NT2/D1 (cell line): ENCODE measurements at places on chromosomes 6 and 20.

- no peak for DNase-seq
These were observed 26.1 kb downstream of the PTPN1 start for GRCh38 chr20:50536333-50536732.

DNA sequence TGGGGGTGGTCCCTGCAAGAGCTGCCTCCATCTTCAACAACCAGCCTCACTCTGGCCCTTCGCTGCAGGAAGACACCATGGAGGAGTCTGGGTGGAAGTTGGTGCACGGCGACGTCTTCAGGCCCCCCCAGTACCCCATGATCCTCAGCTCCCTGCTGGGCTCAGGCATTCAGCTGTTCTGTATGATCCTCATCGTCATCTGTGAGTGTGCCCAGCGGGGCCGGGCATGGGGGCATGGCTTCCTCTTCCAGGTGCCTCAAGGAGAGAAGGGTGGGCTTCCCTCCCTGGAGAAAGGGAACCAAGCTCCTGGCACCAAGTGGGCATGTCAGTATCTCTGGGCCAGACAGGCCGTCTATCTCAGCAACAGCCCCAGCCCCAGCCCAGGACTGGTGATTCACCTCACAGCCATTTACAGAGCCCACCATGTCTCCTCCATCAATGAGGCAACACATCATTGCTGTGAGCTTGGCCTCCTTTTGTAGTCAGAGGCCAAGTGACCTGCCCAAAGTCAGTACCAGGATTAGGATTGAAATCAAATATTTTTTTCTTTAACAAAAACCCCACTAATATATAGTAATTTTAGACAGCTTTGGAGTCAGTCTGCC lies 40.2 kb downstream of the TM9SF4 start:
- DNase-seq = no peak

DNA sequence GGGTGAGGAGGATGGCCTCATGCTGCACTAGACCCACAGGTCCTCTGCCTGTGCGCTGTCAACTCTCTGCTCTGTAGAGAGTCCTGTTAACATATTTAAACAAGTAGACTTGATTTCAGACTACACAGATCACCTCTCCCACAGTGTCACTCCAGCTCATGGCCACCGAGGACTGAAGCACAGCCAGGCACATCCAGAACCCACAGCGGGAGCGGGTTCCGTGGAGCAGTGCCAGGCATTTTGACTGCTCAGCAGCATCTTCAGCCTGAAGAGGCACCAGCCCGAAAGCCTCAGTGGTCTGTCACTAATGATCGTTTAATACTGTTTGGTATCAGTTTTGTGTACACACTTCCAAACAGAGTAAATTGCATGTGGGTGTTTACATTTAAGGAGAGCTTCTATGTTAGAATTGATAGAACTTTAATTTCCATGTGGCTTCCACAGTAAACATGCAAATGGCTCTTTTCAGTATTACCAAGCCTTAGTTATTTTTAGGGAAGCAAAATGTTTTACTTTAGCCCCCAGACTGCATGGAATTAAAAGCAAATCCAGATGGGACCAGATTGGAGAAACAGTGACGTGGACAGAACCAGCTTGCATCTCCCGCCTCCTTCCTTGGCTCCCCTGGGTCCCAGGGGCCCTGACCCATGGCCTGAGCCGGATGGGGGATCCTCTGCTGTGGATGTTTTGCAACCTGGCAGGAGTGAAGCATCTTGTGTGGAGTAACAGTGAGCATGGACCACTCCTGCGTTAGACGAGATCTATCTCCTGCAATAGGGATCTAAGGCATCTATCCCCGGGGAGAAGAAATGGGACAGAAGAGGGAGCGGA lies 196.7 kb upstream of the CDH4 start:
- no peak for DNase-seq

DNA sequence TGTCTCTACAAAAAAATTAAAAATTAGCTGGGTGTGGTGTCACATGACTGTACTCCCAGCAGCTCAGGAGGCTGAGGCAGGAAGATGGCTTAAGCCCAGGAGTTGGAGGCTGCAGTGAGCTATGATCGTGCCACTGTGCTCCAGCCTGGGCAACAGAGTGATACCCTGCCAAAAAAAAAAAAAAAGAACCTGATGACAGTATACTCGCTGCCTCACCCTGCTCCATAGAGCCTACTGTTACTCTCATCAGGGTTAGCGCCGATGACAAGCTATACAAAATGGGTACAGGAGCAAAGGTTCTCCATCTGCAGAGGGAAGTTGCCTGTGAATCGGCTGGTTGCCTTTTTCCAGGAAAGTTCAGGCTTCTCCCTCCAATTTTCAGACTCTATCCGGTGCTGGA lies 53.4 kb downstream of the GMPR start:
- no peak for DNase-seq

GRCh38 chr6:43941174-43941573 lies 171.2 kb downstream of the VEGFA start:
- no peak for DNase-seq

DNA sequence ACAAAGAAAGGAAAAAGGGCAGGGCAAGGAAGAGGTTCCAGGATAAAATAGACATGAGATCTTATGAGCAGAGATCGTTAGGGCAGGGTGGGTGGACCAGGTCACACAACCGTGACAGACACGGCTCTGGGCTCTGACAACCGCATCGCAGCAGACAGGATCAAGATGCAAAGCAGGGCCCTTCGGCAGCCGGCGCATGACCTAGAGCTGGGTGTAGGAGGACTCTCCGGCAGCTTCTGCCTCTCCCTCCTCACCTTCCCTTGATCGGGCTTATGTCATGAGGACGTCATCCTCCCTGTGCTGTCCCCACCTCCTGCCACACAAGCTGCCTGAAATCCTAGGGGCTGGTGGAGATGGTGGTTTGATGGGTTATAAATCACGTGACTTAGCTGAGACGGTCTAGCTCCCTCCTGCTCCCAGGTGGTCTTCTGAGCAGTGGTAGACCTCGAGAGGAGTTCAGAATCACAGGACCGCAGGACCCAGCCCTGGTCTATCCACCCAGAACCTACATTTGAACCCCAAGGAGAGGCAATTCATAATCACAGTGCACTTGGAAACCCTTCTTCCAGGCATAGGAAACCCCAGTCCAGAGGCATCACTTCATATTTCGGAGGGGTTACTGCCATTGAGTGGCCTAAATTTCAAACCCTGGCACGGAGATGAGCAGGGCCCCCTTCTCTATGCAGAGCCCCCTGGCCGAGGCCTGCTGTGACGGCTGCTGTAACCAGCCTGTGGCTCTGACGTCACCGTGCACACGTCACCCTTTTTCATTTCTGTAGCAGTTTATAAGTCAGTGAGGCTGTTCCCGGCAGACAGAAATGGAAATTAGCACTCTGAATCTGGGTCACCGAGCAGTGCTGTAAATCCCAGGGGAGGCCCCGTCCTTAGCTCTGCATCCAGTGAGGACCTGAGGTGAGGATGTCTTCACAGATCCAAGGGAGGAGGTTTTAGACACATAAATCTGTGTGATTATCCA lies 8.7 kb upstream of the CCR6 start:
- DNase-seq = no peak

- no peak for DNase-seq
These were observed 113.7 kb upstream of the JARID2 start for GRCh38 chr6:15132167-15132566.

DNA sequence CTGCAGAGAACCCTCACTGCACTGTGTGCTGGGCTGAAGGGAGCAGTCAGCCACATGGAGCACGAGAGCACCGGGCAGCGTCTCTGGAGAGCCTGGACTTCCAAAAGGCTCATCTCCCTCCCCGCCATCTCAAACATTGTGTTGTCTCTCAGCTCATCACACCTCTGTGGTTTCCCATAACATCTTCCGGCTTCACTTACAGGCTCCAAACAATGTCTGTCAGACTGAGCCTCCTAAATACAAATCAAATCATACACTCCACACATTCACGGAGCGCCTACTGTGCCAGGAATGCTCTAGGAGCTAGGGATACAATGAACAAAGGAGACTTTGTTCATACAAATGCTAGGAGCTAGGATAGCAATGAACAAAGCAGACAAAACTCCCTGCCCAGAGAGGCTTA lies 398.0 kb downstream of the RNGTT start:
- DNase-seq = no peak

GRCh38 chr20:49657118-49657901 lies 56.4 kb downstream of the B4GALT5 start:
- no peak for DNase-seq
